ENCODE measurements at places on chromosomes 1 and 21.

DNA sequence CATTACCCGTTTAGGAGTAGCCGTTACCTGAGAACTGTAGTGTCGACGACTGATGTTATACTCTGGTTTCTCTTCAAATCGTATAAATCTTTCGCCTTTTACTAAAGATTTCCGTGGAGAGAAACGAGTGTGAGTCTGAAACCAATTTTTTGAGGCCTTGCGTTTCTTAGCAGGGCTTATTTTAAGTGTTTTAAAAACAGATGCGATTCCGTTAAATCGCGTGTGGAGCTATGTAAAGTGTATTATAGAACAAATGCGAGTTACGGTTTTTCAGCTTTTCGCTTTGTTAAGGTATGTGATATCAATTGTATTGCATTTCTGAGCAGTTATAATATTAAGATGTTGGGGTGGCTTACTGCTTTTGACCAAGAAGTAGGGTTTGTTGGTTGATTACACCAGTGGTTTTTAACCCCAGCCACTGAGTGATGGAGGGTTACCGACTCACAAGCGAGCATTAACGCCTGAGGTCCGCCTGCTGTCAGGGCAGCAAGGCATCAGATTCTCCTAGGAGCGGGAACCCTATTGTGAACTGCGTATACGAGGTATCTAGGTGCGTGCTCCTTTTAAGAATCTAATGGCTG, 18.0 kb downstream of the KIAA2013 start:
- peak; percentile 85 for DNase-seq

- no peak for DNase-seq
Observed at GRCh38 chr1:7688659-7689058, 82.4 kb upstream of the VAMP3 start.

DNA sequence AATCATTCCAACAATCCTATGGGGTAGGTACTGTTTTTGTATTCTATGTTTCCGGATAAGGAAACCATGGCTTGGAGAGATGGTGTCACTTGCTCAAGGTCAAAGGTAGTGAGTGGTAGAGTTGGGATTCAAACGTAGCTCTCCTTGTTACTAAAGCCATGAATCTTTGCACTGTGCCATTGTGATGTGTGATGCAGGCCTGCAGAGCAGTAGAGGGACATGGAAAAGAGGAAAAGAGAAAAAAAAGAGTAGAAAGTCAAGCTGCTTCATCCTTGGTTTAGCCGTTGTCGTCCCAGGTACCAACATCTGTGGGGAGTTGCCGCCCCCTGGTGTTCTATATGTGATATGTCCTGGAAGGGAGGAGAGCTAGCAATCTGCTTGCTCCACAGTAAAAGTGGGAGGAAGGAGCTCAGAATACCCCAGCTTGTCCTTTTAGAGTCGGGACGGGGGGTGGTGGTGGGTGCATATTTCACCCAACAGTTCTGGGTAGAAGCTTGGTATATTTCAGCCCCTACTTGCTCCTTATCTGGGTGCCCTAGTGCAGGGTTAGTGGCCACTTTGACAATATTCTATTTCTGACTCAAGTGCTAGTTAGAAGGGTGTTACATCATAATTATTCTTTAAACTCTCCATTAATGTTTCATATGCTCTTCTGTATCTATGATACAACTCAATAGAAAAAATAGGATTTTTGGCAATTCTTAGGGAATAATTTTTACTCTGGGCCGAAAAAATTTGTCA, 98.4 kb downstream of the EBNA1BP2 start:
- DNase-seq = peak; percentile 79

GRCh38 chr1:54282101-54282847, 82.3 kb downstream of the MRPL37 start:
- DNase-seq = no peak

- peak; percentile 70 for DNase-seq
Observed at GRCh38 chr1:82775406-82776000, 974.8 kb downstream of the ADGRL2 start.

- no peak for DNase-seq
Observed at GRCh38 chr1:203278082-203278884, 27.0 kb upstream of the BTG2 start.
